ENCODE measurements at places on chromosomes 6 and 20. TPM values are rescaled to one million over a fixed set of nuclear protein-coding genes. Genes with fewer than 3 reads are reported as not detected.

MAFB gene
- 9.0 TPM for total RNA-seq

- DNase-seq, result no peak
Observed at GRCh38 chr20:54015496-54015895, 54.9 kb downstream of the BCAS1 start.

PNLDC1 gene
- total RNA-seq, result not detected

- no peak for DNase-seq
Observed at GRCh38 chr6:1963596-1963995, 281.8 kb downstream of the GMDS start.
